ENCODE measurements at places on chromosomes 7 and 10. TPM values are rescaled to one million over a fixed set of nuclear protein-coding genes. Genes with fewer than 3 reads are reported as not detected.

GRCh38 chr10:32963096-32963495, 5.1 kb upstream of the ITGB1 start:
- DNase-seq: peak; percentile 50

GRCh38 chr10:70188768-70189167, 18.5 kb upstream of the SAR1A start:
- DNase-seq: no peak

DNA sequence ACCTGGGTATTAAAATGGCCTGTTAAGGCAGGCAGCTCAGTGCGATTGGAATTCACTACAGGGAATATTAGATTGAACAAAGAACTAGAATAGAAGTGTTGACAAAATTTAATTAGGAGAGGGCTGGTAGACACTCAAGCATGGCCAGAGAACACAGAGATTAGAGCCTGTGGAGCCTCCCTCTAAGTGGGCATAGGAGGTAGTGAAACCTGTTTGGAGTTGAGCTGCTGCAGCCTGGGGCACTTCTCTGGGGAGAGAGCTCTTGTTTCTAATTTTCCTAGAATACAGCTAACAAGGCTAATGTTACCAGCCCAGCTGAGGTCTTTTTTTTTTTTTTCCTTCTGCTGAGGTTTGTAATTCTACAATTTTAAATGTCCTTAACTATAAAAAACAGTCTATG, 46.4 kb downstream of the TMEM168 start:
- DNase-seq: no peak

DNA sequence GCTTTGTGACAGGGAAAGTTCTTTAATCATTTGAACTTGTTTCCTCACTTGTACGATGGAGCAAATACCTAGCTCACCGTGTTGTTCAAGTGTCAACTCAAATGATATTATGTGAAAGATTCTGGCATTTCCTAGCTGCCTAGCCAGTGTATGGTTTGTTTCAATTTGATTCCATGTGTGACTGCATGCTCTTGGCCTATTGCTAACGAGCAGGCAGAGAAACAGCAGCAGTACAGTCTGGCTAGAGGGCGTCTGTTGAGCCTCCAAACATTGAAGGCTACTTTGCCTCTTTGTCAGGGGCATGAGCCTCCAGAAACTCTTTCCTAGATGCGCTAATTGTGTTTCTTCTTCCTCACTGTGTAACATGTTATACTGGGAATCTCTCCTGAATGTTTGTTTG, 417.4 kb downstream of the EXOC4 start:
- no peak for DNase-seq

GRCh38 chr7:23347682-23348180, 48.6 kb downstream of the MALSU1 start:
- no peak for DNase-seq

GRCh38 chr7:4833176-4833575, 28.7 kb downstream of the PAPOLB start:
- no peak for DNase-seq

DNA sequence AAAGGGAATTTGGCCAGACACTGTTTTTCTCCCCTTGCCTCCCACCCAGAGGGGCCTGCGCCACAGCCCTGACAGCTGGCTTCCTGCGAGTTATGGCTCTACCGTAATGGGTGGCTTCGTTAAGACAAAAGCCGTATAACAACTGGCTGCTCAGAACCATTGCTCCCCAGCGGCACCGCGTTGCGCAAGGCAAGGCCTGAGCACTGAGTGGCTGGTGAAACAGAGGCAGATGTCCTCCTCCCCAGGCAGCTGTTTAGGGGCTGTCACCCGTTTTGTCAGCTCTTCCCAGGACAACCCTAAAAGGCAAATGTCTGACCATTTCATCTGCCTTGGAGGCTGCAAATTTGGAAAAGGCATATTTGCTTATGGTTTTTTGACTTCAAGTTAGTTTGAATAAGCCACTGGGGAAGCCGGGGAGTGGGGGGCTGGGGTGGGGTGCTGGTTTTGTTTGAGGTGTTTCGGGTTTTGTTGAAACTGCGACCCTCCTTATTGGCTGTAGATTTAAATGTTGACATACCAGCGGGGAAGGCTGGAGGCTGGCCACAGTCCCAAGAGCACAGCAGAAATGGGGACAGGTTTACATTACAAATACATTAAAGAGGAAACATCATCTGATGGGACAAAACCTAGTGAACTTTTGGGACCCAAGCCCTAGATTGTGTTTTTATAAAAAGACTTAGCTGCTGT, 681 bp upstream of the SPOCK2 start:
- DNase-seq: no peak

- no peak for DNase-seq
Observed at GRCh38 chr7:30328381-30328780, 44.0 kb downstream of the ZNRF2 start.

GRCh38 chr10:125103924-125104323, 56.4 kb downstream of the CTBP2 start:
- DNase-seq: no peak

GRCh38 chr7:158682456-158682855, 22.1 kb downstream of the NCAPG2 start:
- DNase-seq: peak; percentile 10

- no peak for DNase-seq
Observed at GRCh38 chr10:24822590-24822989, 98.9 kb upstream of the ARHGAP21 start.

GRCh38 chr7:143460271-143460979, 17.2 kb downstream of the TAS2R60 start:
- no peak for DNase-seq

DNA sequence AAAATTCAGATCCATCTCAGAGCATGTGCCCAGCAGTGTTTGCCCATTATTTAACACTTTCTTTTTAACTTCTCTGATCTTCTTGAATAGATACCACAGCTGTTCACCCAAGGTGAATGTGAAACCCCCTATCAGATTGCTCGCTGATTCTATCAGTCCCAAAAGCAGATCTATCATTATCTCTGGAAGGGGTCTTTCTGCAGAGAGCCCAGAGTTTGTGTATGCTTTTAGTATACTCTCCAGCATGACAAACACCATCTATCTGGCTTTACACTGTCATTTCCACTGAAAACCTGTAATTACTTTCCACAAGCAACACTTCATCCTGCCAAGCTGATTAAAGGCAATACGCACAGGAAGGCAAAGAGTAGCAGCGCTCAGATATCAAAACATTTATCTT, 168.2 kb downstream of the CACNA2D1 start:
- DNase-seq: no peak

GRCh38 chr7:146943483-146943882, 826.9 kb downstream of the CNTNAP2 start:
- no peak for DNase-seq

DNA sequence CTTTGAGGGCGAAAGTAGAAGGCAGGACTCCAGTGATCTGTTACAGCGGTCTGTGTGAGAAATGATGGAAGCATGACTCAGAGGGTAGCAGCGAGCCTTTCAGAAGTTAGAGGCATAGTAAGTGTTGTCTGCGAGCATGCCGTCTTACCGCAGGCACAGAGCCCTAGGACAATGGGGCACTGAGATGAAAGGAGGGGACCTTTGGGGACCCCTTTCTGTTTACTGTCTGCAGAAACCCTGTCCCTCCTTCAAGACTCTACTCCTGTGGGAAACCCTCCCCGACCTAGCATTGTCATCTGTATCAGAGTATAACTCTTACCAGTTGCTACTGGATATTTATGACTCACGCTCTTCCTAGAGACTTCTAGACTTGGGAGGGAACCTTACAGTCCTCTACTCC, 87.2 kb upstream of the AGK start:
- no peak for DNase-seq

GRCh38 chr7:32941681-32942414, 15.4 kb upstream of the FKBP9 start:
- no peak for DNase-seq

- no peak for DNase-seq
Observed at GRCh38 chr7:134375206-134375605, 58.5 kb upstream of the SLC35B4 start.

GRCh38 chr10:34229917-34230316, 585.2 kb downstream of the PARD3 start:
- DNase-seq: no peak

- DNase-seq: no peak
Observed at GRCh38 chr7:98879198-98879978, 1.1 kb downstream of the TRRAP start.

GRCh38 chr7:135801877-135802276, 53.3 kb upstream of the FAM180A start:
- DNase-seq: no peak

GRCh38 chr7:123939784-123940183, 14.7 kb downstream of the SPAM1 start:
- no peak for DNase-seq

DNA sequence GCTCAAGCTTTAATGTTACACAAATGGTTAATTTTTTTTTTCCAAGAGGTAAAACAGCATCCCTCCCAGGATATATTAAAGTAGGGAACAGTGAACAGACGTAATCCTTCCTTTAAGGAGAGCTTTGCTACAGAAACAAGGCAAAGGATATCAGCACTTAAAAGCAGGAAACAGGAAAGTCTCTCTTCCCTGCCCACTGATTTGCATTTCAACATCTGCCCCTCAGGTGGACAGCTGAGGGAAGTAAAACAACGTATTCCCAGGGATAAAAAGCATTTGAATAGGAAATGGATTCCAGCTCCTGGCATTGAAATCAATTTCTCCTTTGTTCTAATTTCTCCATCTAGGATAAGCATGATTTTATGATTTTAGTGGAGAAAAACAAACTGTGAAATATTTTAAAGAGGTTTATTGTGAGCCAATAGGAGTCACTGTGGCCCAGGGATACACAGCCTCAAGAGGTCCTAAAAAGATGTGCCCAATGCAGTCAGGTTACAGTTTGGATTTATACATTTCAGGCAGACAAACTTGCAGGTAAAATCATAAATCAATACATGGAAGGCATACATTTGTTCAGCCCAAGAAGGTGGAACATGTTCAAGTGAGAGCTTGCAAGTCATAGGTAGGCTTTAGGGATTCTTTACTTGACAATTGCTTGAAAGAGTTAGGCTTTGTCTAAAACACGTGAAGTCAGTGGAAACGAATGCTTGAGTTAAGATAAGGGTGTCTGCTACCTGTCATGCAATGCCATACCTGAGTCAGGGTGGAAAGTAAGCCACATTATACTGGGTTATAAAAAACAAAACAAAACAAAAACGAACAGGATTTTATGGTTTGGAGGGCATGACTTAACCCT, 286.2 kb upstream of the VWC2 start:
- DNase-seq: no peak

GRCh38 chr7:47484457-47484856, 97.5 kb downstream of the TNS3 start:
- no peak for DNase-seq

DNA sequence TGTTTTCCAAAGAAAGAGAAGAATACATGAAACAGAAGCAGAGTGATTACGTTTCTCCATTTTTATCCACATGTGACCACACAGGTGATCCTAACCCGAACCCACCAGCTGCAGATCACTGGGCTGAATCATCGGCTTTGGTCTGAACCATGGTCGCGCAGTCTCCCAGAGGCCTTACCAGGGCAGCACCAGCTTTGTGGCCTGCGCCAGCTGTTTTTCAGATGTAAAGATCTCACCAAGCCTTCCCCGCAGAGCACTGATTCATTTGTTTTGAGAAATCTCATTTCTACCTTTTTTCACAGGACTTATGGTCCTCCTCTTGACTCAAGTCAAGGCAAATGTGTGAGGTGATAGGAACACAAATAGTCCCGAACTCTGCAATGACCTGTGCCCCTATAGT, 207.0 kb upstream of the PPP2R2D start:
- DNase-seq: no peak

DNA sequence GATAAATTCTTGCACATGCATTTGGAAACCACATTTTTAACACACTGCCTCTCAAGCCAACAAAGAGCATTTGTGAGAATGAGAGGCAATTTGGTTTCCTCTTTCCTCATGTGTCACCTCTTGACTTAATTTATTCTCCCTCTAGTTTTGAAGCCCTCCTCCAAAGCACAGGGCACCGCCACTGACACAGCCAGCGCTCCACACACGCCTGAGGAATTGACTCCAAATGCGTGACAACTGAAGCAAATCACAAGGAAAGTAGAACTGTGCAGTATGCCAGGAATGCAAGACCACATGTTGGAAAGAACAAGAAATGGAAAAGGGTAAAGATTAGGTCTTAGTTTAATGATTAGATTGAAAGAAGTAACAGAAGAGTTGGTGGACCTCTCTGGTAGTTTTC, 173.3 kb downstream of the LSM5 start:
- DNase-seq: no peak

GRCh38 chr7:121062671-121063279, 74.3 kb downstream of the CPED1 start:
- DNase-seq: no peak

- no peak for DNase-seq
Observed at GRCh38 chr10:110805292-110805691, 66.4 kb upstream of the PDCD4 start.

GRCh38 chr7:17318146-17318545, 19.7 kb downstream of the AHR start:
- no peak for DNase-seq

The FAM25G gene
- polyA plus RNA-seq: not detected

The HHEX gene
- 13.6 TPM for polyA plus RNA-seq

The DENND2A gene
- polyA plus RNA-seq: 45.8 TPM

The UBE2D1 gene
- 24.3 TPM for polyA plus RNA-seq

The GIMAP8 gene
- not detected for polyA plus RNA-seq

The CDK1 gene
- 10.4 TPM for polyA plus RNA-seq

The ALOX5 gene
- polyA plus RNA-seq: not detected

The CRHR2 gene
- not detected for polyA plus RNA-seq

The PLAC9 gene
- polyA plus RNA-seq: 14.2 TPM

The CYP2W1 gene
- polyA plus RNA-seq: not detected

The C10orf53 gene
- polyA plus RNA-seq: not detected

The LHFPL3 gene
- not detected for polyA plus RNA-seq

The NOS3 gene
- polyA plus RNA-seq: 1.5 TPM

The PRDX3 gene
- 373 TPM for polyA plus RNA-seq

The CYTH3 gene
- polyA plus RNA-seq: 28.5 TPM

The LRRC61 gene
- polyA plus RNA-seq: 0.17 TPM

The WNT16 gene
- polyA plus RNA-seq: 1.4 TPM

The MKI67 gene
- polyA plus RNA-seq: 8.0 TPM

The CPED1 gene
- 47.6 TPM for polyA plus RNA-seq
